Activated T-cell treated with anti-CD3 and anti-CD28 coated beads for 24 hours (primary cell): ENCODE measurements at places on chromosomes 12 and 14.

- no peak for DNase-seq
These were observed 166.0 kb downstream of the SLC38A4 start for GRCh38 chr12:46659824-46660223.

DNA sequence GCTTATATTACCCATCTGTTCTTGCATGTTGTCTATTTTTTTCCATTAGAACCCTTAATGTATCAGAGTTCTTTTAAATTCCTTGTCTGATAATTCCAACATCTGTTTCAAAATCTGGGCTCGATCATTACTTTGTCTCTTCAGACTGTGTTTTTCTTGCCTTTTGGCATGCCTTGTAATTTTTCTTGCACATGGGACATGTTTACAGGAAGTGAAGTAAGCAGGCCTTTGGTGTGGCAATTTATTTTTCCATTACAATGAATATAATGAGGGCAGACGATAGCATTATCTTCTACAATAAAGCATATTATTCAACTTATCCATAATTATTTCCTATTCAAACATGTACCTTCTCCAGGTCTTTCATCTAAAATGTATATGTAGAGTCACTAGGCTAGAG, 48.3 kb downstream of the STXBP6 start:
- DNase-seq, result no peak

GRCh38 chr12:124554429-124555029, 12.9 kb downstream of the NCOR2 start:
- DNase-seq, result no peak

DNA sequence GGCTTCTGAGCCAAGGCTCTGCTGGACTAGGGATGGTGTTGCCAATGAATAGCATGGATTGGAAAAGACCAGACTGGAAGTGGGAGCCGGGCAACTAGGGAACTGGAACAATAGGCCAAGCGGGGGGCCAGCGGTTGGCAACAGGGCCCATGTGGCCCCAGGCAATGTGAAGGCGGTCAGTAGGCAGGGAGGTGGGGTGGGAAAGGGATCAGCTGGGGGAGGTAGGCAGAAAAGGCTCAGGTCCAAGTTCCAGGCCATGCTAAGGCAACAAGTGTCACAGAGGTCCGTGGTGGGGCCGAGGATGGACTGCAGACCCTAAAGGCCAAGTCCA, 14.9 kb upstream of the MLXIP start:
- DNase-seq, result no peak

DNA sequence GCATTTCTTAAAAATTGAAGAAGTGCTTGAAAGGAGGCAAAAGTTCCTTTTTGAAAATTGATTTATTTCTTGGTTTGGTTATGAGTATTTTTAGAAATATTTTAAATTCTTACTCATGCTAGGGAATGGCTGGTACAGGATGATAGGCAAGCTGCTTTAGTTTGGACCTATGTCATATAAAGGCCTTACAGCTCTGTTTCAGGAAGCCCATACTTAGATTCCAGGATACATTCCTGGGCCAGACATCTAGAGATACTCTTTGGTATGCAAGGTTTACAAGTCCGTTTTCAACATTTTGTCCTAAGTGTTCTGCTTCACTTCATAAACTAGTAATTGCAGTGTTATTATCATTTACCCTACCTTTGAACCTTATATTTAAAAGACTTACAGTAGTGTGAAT, 186.8 kb downstream of the FUT8 start:
- DNase-seq, result no peak

DNA sequence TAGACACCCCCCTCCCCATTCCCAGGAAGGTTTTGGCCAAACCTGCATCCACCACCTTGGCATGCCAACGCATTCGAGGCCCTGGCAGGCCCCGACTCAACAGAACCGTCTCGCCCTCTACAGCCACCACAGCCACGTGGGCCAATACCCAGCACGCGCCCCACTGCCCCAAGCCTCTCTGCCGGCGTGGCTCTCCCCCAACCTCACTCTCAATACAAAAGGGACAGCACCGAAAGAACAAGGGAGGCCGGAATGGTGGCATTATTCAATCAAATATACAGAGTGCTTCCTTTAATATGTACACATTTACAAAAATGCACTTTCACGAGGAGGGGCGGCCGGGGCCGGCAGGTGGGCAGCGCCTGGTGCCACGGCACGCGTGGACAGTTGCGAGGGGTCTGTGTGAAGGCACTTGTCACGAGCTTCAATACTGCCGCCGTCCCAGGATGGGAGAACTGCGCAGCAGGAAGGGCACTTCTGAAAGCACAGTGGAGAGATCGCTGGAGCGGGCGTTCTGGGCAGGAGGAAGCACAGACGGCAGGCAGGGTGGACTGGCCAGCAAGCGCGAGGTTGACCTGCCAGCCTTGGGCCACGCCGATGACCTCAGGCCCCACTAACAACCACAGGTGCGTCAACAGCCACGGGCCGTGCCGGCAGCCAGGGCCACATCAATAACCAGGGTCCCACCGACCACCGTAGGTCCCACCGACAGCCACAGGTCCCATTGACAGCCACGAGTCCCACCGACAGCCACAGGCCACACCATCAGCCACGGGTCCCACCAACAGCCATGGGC, 26.9 kb downstream of the JAG2 start:
- DNase-seq, result no peak

DNA sequence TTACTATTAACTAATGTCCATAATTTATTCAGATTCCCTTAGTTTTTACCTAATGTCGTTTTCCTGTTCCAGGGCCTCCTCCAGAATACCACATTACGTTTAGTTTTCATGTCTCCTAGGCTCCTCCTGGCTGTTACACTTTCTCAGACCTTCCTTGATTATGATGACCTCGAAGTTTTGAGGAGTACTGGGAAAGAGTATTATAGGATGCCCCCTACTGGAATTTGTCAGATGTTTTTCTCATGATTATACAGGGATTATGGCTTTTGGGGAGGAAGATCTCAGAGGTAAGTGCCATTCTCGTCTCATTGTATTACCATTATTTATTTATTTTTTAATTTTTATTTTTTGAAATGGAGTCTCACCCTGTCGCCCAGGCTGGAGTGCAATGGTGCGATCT, 17.7 kb upstream of the C1S start:
- DNase-seq, result no peak

DNA sequence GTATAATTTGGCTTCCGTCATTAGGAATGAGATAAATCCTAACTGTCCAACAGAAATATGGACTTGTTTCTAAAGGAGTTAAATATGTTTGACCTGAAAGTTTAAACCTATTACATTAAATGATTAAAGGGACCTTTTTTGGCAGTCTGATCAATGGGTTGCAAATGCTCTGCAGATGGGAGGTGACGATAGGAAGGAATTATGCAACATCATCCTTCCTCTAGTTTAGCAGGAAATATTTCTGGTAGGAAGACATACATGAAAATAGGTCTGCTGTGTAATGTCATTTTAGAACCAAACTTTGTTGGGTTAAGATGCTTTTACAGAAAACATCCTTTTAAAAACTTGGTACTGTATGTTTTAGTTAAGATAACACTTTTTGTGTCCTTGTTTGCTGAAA, 2.6 kb downstream of the LRRC10 start:
- no peak for DNase-seq

GRCh38 chr12:42259699-42260098, 21.7 kb upstream of the YAF2 start:
- DNase-seq, result no peak
